ENCODE measurements at places on chromosomes 3 and 15. TPM values are rescaled to one million over a fixed set of nuclear protein-coding genes. Genes with fewer than 3 reads are reported as not detected.

SNTN gene
- not detected for polyA plus RNA-seq

TGM4 gene
- polyA plus RNA-seq, result not detected

NRROS gene
- polyA plus RNA-seq, result not detected

GOLGA8H gene
- polyA plus RNA-seq, result not detected

EFHB gene
- polyA plus RNA-seq, result 1.3 TPM

DNA sequence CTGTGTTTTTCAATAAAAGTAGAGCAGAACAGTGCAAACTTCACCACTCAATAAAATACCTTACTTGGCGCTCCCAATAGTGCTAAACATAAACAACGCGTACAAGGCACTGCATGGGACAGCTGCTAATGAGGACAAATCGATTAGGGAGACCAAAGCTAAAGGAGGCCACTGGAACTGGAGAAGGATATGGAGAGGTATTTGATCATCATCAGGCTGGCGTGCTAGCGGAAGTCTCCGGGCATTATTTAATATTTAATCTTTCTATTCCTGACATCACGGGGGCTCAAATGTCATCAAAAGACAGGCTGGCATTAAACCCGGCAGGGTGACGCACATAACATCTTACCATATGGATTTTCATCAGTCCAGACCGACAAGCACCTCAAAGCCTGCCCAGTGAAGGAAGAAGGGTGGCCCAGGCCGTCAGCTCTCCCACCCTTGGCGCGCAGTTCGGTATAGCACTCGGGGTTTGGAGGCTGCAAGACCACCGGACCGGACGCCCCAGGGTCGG lies 604 bp downstream of the CCPG1 start:
- peak; percentile 68 for DNase-seq

- DNase-seq, result no peak
These were observed 15.6 kb downstream of the B4GALT4 start for GRCh38 chr3:119225121-119225520.

DNA sequence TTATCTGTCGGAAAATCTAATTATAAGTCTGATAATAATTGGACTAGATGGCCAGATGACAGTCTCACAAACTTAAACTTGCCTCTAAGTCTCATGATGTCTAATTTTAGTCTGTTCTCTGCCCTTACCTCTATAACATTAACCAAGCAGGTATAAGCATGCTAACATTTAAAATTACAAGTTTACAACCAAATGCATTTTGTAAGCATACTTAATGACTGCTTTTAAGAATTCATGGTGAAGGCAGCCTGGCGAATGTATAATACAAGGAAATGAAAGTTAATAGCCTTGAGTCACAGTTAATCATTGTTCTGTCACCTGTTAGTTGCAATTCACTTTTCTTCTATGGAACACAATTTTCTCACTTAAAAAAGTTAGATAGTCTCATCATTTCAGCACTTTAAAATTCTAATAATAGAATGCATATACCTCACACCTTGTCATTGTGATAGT lies 16.5 kb downstream of the BCHE start:
- DNase-seq, result no peak

- DNase-seq, result no peak
These were observed 566.0 kb downstream of the ROBO2 start for GRCh38 chr3:77605865-77606264.

DNA sequence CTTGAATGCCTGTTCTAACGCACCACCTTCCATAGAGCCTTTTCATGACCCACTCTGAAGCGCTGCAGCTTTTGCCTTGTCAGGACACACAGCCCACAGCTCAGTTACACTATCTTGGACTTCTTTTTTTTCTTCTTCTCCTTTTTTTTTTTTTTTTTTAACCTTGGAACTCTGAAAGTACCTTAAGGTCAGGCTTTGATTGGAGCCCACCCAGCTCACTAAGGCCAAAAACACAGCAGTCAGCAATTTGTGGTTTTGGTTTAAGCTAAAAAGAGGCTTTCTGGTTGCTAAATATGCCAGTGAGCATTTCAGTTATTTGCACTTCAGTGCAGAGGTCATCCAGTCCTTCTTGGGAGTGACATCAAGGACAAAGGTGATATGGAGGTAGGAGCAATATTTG lies 1.7 kb downstream of the SLC25A20 start:
- DNase-seq, result no peak

DNA sequence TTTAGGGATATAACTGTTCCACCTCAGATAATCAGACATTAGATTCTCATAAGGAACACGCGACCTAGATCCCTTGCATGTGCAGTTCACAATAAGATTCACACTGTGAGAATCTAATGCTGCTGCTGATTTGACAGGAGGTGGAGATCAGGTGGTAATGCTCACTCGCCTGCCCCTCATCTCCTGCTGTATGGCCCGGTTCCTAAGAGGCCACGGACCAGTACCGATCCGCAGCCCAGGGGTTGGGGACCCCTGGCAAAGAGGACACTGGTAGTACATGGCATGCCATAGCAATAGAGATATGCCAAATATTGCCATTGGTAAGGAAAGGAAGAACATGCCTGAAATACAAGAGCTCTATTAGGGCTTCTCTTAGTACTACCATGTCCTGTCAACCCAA lies 59.7 kb downstream of the LSM3 start:
- no peak for DNase-seq

DNA sequence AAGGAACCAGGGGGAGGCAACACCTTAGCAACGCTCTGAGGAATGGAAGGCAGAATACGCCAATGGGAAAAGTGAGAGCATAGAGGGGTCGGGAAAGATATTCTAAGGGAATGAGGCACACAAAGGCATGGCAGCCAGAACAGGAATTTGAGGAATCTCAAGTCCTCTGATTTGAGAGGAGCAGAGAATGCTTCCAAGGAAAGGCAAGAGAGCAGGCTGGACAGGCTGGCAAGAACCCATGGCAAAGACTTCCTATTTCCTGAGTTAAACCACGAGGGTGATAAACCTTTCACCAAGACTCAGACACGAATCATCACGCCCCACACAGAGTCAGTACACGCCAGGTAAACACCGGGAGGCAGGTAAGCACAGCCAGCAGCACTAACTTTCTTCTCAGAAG lies 109.8 kb downstream of the IGF2BP2 start:
- peak; percentile 66 for DNase-seq

GRCh38 chr3:37243820-37244748 lies 69.7 kb upstream of the LRRFIP2 start:
- DNase-seq, result peak; percentile 93

Data from GM23248 (cell line).